Suppressor macrophage treated with lipopolysaccharide for 4 hours (primary cell): ENCODE measurements at places on chromosomes 6 and 20.

DNA sequence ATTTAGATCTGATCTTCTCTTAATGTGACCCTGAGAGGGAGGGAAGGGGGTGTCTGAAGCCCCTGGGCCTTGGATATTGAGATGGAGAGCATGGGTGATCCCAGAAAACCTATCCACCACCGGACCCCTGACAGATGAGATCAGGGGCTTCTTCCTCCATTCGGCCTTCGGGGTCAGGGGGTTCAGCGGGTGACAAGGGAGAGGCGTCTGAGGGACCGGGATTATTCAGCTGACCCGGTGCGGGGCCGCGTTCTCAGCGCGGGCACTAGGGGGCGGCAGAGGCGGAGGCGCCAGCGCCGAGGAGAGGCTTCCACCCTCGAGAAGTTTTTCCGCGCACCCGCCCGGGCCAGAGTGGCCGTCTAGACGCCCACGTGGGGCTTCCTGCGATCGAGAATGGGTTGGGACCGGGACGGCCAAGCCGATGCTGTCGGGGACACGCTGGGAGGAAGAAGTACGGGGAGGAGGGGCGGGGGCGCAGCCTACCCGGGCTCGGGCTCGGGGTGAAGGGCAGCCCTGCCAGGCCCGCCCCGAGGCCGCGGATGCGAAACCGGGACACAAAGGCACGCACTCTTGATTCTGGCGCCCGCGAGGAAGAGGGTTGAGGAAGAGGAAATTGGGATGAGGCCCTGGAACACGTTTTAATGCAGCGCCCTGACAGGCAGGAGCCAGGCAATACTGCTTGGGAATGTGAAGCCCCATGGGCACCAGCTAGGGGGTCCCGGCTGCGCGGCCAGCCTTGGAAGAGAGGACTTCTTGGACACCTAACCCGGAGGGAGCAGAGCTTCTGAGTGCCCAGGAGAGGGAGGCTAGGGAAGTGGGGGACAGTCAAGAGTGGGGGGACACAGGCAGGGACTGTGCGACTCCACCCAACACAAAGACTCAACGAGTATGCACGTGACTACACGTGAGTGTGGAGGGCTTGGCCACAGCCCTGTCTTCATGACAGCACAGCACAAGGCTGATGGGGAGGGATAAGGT is 30.6 kb downstream of the COL11A2 start:
- peak; percentile 87 for DNase-seq

DNA sequence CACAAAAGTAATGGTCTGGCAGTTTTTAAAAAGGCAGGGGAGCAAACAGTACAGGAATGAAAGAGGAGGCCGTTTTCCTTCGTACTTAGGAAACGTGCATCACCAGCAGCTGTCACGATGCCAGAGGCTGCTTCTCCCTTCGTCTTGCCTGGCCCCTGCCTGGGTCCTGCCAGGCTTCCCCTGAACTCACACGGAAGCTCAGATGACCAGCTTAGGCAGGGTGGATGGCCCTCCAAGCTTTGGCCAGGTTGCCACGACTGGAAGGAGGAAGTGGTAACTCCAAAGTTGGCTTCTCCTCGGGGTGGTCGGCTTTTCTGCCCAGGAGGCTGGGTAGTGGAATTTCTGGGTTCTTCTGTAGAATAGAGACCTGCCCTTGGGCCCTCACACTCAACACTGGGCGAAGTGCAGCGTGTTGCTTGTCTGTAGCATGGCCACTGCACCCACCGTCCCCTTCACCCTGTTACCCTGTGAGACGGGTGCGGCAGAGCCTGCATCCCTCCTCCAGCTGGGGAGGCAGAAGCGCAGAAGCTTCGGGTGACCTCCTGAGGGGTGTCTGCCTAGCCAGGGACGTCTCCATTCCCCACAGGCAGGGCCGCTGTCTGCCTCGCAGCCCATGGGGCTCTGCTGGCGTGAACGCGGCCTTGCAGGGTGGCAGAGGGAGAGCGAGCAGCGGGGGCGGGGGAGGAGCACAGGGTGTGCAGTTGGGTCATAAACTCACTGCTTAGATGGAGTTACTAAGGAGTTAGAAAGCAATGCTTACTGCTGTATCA is 18.4 kb upstream of the RBM38 start:
- DNase-seq: no peak

GRCh38 chr6:6006428-6007365 is at the start of gene NRN1:
TSS of gene NRN1 (minus strand) at chr6:6006925. CDS start at chr6:6006749, 176 bp downstream.
- no peak for DNase-seq

DNA sequence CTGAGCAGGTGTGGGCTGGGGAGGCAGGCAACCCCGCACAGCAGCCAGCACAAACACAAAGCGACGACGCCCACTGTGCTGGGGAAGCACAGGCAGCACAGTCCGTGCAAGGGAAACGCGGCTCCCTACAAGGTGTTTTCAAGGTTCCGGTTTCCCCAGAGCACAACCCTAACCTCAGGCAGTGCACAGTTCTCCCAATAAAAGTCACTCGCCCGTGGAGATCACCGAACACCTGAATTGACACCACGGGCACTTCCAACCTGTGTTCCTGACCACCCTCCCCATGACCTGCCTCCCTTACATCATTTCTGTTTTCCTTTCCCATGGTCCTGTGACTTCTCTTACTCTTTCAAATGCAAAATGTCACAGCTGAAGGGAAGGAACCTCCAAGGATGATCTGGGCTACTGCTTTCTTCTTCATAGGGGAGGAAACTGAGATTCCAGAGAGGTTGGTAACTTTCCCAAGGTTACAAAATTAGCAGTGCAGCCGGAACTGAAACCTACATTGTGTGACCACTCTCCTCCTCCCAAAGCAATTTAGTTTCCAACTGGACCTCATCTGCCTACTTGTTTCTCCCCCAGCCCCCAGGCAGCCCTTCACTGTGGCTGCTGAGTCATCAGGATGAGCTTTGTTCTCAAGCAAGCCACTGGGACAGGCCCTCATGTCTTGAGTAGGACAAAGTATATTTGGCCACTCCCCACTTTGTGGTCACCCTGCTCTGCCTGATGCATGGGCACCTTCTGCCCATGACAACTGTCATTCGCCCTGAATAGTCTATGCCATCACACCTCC is 125.3 kb downstream of the ATXN1 start:
- DNase-seq: peak; percentile 95

DNA sequence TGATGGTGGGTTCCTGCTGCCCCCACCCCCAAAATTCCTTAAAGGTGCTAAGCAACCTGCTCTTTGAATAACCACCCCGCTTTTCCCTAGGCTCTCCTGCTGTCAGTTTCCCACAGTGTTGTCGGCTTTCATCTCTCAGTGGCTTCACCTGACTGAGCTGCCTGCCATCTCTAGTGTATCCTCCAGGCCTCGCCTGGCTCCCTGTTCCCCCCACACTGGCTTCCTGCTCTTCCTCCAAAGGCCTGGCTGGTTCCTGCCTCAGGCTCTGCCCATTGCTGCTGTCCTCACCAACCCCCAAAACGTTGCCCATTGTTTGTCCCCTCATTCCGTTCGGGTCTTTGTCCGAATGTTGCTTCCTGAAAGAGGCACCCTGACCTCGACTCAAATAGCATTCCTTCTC is 93.8 kb upstream of the POPDC3 start:
- DNase-seq: no peak

- no peak for DNase-seq
Measured at GRCh38 chr6:129994410-129994809, 24.0 kb upstream of the L3MBTL3 start.
